CD4-positive, alpha-beta T cell (primary cell): ENCODE measurements at places on chromosomes 4 and X. TPM values are rescaled to one million over a fixed set of nuclear protein-coding genes. Genes with fewer than 3 reads are reported as not detected.

CT83 gene
- total RNA-seq: not detected

DNA sequence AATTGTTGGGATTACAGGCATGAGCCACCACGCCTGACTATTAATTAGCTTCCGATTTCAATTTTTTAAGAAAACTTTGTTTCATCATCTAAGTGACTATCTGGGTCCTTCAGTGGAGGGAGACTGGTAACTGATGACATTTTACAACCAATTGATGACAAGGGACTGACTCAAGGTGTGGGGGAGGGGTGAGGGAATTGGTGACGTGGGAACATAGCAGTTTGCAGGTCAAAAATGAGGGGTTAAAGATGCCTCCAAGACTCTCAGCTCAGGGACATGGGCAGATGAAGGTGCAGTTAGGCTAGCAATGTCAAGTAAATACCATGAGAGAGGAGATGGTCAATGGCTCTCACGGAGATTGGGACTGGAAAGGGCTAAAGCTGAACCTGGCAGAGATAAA lies 5.7 kb upstream of the FAM9C start:
- no peak for DNase-seq

GRCh38 chr4:102564399-102565059 lies 63.4 kb downstream of the NFKB1 start:
- DNase-seq: peak; percentile 67

DNA sequence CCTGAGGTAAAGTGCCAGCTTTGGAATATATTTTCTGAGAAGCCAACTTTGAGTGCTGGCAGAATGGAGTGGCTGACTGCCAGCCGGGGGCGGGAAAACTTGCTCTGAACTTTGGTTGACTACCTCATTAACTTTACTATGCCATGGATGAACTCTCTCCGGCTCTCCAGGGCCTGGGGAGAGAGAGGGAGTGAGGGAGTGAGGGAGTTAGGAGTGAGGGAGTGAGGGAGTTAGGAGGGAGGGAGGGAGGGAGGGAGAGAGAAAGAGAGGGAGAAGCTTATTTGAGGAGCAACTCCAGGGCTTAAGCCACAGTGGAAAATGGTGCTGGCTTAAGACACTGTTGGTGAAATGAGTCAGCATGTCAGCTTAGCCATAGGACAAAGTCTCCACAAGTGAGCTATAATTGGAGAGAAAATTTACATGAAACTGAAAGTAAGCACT lies 280.9 kb upstream of the RPS6KA3 start:
- no peak for DNase-seq

RPS6KA6 gene
- total RNA-seq: not detected

STBD1 gene
- total RNA-seq: not detected

KCNE5 gene
- not detected for total RNA-seq

DNA sequence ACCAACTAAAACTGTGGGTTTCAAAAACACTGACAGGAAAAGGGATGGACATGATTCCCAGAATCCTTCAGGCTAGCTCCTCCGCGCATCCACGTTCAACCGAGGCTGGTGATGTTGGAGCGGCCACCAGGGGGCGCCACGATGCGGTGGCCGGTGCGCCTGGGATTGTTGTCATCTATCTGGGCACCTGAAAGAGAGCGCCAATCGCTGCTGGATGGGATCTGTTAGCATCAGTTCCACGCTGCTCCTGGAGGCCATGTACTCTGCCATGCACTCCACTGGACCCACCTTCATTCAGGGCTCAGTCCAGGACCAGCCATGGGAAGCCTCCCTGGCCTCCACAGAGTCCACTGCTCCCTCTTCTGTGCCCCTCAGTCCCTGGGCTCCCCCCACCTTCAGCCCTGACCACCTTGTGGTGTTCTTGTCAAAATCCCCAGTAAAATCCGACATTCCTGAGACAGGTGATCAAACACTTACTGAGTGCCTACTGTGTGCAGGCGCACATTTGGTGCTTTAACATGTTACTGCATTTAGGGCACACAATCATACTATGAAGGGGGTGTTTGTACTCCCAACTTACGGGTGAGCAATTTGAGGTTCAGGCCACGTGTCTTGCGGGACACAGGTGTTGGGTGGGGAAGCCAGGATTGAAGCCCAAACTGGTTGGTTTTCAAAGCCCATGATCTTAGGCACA lies 71.1 kb downstream of the CRMP1 start:
- DNase-seq: no peak
